ENCODE measurements at places on chromosomes 16 and 17. TPM values are rescaled to one million over a fixed set of nuclear protein-coding genes. Genes with fewer than 3 reads are reported as not detected.

KRT25 gene
- not detected for total RNA-seq

BCL6B gene
- 0.83 TPM for total RNA-seq

PLLP gene
- total RNA-seq, result not detected

GDE1 gene
- 61.7 TPM for total RNA-seq

SDR42E1 gene
- total RNA-seq, result 0.09 TPM

CFAP119 gene
- 2.4 TPM for total RNA-seq

PRSS8 gene
- total RNA-seq, result under 0.01 TPM

WIPF2 gene
- 4.6 TPM for total RNA-seq

All from smooth muscle cell of bladder (primary cell).